ENCODE measurements at places on chromosomes 11 and 22. TPM values are rescaled to one million over a fixed set of nuclear protein-coding genes. Genes with fewer than 3 reads are reported as not detected.
A peak's percentile ranks its signal among the peaks of the same experiment; 100 is the strongest.

GRCh38 chr11:108973402-108974162 lies 308.7 kb downstream of the DDX10 start:
- H3K27ac ChIP-seq, result no peak overlapping the region
- H3K4me1 ChIP-seq, result no peaks in the 10 kb centered on the region
- H3K27me3 ChIP-seq, result no peaks in the 10 kb centered on the region
- no peak overlapping the region for H3K4me3 ChIP-seq
- no peak for DNase-seq

GRCh38 chr11:60363542-60364470 lies 14.5 kb upstream of the MS4A7 start:
- DNase-seq, result peak; percentile 83
- no peaks in the 10 kb centered on the region for H3K4me1 ChIP-seq
- no peak overlapping the region for H3K4me3 ChIP-seq
- no peak overlapping the region for H3K27ac ChIP-seq
- H3K27me3 ChIP-seq, result no peaks in the 10 kb centered on the region

DNA sequence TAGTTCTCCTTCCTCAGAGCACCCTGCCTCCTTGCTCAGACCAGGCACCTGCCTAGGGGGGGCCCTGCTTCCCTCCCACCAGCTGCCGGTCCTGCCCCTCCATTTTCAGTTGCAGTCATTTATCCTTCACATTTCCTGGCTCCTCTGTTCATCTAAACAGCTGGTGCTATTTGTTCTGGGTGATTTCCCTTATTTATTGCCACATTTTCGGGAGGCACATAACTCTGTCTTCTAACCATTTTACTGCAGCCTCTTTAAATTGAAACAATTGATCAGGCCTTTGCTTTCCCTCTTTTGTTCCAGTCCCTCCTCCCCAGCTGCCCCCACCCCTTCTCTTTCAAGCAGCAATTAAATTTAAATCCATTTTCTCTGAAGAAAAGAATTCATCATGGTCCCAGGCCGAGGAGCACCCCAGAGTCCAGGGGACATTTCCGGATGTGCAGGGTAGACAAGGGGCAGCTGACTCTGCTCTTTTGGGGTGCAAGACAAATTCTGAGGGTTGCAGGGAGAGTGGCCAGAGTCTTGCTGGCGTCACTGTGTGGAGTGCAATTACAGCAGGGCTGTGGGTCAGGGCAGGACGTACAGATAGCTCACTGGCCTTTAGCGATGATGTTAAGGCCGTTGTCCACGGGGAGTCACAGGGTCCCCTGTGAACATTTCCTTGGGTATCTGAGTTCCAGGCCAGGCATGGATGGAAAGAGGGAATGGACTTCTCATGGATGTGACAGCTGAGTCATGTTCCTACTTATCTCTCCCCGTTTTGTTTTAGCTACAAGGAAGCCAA lies 476.4 kb downstream of the TBC1D22A start:
- no peaks in the 10 kb centered on the region for H3K4me1 ChIP-seq
- H3K36me3 ChIP-seq, result no peaks in the 10 kb centered on the region
- peak; percentile 53 for DNase-seq

DNA sequence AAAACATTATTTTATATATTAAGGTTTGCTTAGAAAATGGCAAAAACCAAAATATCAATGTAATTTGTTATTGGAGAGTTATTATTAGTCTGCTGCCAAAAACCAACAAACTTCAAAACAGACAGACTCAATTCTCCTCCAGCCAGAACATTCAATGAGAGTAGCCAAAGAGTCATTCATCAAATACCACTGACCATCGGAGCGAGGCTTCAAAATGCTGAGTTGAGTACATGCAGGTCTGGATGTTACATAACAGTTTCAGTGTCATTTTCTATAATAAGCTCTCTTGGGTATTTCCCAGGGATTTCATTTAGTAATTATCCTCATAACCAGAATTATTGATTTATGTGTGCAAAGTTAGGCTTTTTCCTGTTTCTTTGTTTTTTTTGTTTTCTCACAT lies 42.6 kb downstream of the CHST1 start:
- no peak for DNase-seq
- H3K27me3 ChIP-seq, result no peaks in the 10 kb centered on the region
- no peak overlapping the region for H3K4me3 ChIP-seq
- no peaks in the 10 kb centered on the region for H3K4me1 ChIP-seq
- no peak overlapping the region for H3K27ac ChIP-seq

DNA sequence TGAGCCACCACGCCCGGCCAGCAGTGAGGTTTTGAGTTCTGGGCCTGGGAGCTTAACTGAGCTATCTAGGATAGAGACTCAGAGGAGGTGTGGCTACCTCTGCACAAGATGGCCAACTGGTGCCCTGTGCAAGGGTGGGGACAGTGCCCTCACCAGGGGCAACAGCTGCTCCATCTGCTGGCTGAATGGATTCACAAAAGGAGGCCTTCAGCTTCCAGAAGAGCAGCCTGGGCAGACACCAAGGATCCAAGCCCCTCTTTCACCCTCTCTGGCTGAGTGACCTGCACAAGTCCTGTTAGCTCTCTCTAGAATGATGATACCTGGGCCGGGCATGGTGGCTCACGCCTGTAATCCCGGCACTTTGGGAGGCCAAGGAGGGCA lies 33.5 kb upstream of the BAIAP2L2 start:
- no peak overlapping the region for H3K4me3 ChIP-seq
- no peak overlapping the region for H3K27ac ChIP-seq
- peaks cover 5% of the 10 kb centered on the region for H3K4me1 ChIP-seq

- H3K27ac ChIP-seq, result peak overlapping the region; percentile 47
- no peaks in the 10 kb centered on the region for H3K36me3 ChIP-seq
- no peaks in the 10 kb centered on the region for H3K27me3 ChIP-seq
- no peak overlapping the region for H3K4me3 ChIP-seq
- no peak for DNase-seq
Measured at GRCh38 chr11:342328-342727, 21.7 kb upstream of the IFITM3 start.

C11orf97 gene
- not detected for total RNA-seq

DNA sequence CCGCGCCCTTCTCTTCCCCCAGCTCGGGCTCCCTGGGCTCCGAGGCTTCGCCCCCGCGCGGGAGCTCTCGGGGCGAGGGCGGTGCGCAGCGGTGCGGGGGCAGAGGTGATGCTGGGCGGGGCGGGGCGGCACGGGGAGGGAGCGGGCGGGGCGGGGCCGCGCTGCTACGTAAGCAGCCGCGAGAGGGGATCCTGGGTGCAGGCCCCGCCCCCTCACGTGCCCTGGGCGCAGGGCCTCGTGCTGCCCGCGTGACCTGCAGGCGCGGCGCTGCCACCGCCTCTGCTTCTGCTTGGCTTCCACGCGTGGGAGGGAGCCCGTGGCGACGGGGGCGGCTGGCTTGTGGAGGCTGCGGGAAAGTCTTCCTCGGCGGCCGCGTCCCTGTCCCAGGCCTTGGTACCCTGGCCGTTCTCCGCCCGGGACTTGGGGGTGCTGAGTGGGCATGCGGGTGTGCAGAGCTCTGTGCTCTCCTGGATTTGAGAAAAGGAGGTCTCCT lies 132.6 kb upstream of the HSD17B12 start:
- H3K27me3 ChIP-seq, result peaks cover 2% of the 10 kb centered on the region
- no peak overlapping the region for H3K27ac ChIP-seq
- DNase-seq, result peak; percentile 38
- no peaks in the 10 kb centered on the region for H3K4me1 ChIP-seq
- H3K4me3 ChIP-seq, result no peak overlapping the region
- no peaks in the 10 kb centered on the region for H3K36me3 ChIP-seq

DNA sequence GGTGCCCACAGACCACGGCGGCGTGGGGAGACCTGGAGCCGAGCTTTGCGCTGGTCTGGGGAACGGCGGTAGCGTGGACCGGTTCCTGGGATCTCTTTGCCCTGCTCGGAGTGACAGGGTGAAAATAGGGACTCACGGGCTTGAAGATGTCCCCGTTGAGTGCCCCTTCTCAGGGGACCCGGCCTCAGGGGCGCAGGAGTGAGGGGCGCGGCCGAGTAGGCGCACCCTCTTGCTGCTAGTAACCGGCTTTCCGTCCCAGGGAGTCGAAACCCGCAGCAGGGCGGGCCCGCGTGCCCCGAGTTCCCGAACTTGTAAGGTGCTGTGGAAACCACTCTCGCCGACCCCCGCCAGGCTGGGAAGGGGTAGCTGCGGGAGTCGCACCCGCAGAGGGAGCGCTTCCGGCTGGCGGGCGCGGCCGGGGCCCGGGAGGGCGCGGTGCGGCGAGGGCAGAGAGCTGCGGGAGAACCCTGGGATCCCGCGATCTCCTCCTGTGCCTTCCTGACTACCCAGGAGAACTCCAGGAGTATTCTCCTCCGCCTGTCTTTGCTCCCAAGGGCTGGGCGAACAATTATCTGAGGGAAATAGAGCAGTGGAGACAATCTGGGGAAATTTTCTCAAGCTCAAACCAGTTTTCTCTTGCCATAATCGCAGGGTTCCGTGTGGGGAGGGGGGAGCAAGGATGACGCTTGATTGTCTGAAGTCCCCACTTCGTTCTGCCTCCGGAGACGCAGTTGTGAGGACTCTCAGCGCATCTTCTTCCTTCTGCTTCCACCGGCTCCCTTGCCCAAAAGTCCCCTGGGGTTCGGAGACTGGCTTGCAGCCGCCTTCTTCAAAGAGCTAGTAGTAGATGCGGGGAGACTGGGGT lies 666 bp downstream of the NELL1 start:
- no peak for DNase-seq
- H3K4me3 ChIP-seq, result peak overlapping the region; percentile 20
- no peaks in the 10 kb centered on the region for H3K36me3 ChIP-seq
- peaks cover 6% of the 10 kb centered on the region for H3K4me1 ChIP-seq
- no peak overlapping the region for H3K27ac ChIP-seq

MSANTD4 gene
- 18.0 TPM for total RNA-seq

GRCh38 chr22:50452649-50453048 lies 22.2 kb downstream of the SBF1 start:
- H3K4me3 ChIP-seq, result no peak overlapping the region
- H3K4me1 ChIP-seq, result no peaks in the 10 kb centered on the region
- H3K27ac ChIP-seq, result no peak overlapping the region
- no peaks in the 10 kb centered on the region for H3K27me3 ChIP-seq
- H3K36me3 ChIP-seq, result peaks cover 11% of the 10 kb centered on the region
- DNase-seq, result no peak

- H3K4me1 ChIP-seq, result peaks cover 7% of the 10 kb centered on the region
- H3K36me3 ChIP-seq, result no peaks in the 10 kb centered on the region
- no peaks in the 10 kb centered on the region for H3K27me3 ChIP-seq
- no peak for DNase-seq
- peak overlapping the region; percentile 71 for H3K27ac ChIP-seq
Measured at GRCh38 chr22:42270176-42270509, 310 bp downstream of the TCF20 start.

- no peak overlapping the region for H3K27ac ChIP-seq
- no peak for DNase-seq
- no peaks in the 10 kb centered on the region for H3K36me3 ChIP-seq
Measured at GRCh38 chr11:3119141-3119821, 45.8 kb downstream of the OSBPL5 start.

DNA sequence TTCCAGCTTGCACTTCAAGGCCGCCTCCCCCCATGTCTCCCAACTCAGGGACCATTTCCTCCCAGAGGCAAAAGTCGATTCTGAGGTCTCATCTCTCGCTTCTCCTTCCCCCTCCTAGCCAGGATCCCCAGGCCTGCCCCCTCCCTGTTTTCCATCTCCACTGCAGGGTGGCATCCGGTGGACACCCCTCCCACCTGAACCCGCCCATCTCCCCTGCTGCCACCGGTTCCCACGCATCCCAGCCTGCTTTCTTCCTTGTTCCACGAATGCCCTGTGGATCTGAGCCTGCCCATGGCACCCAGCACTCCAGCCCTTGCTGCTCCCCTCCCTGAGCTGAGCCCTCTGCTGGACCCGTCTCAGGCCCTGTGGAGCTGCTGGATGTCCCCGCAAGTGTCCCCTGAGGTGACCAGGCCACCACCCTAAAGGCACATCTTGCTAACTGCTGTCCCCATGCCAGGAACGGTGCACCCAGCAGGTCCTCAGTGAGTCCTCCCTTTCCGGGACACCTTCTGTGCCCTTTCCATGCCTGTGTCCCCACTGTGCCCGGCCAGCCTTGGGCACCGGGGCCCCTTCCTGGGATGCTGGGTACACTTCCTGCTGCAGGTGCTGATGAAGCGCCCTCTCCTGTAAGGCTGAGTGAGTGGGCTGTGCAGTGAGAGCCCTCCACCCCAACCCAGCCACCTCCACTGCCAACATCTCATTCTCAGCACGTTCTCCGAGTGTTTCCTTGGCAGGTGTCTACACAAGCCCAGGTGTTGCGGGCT lies 936 bp downstream of the IL17REL start:
- no peak overlapping the region for H3K27ac ChIP-seq
- peaks cover 13% of the 10 kb centered on the region for H3K27me3 ChIP-seq
- H3K4me1 ChIP-seq, result no peaks in the 10 kb centered on the region

SLC22A9 gene
- total RNA-seq, result not detected

ANO1 gene
- total RNA-seq, result 15.1 TPM

IFT27 gene
- total RNA-seq, result 33.1 TPM

DNA sequence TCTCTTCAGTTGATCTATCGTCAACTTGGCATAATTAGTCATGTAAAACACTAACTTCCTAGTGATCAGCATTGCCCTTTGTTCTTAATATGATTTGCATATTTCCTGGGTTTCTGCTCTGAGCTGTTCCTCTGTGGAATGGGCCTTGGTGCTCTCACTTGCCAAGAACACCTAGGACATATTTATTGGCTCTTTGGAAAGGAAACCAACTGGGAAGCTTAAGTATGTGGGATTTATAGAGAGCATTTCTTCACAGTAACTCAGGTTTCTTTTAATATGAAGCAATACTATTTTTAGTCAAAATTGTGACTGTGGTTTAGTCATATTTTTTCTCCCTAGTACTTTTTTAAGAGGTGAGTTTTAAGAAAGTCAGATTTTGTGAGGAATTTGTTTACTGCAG lies 28.8 kb downstream of the FAT3 start:
- H3K27ac ChIP-seq, result no peak overlapping the region
- no peaks in the 10 kb centered on the region for H3K36me3 ChIP-seq
- no peak for DNase-seq
- no peak overlapping the region for H3K4me3 ChIP-seq
- no peaks in the 10 kb centered on the region for H3K27me3 ChIP-seq

GRCh38 chr11:7872890-7873289 lies 58.2 kb downstream of the OR10A6 start:
- H3K27ac ChIP-seq, result no peak overlapping the region
- no peaks in the 10 kb centered on the region for H3K4me1 ChIP-seq
- no peak for DNase-seq

OR5D16 gene
- not detected for total RNA-seq

GRCh38 chr11:65286686-65287085 lies 24.9 kb downstream of the POLA2 start:
- DNase-seq, result no peak
- peaks cover 8% of the 10 kb centered on the region for H3K36me3 ChIP-seq
- peaks cover 7% of the 10 kb centered on the region for H3K4me1 ChIP-seq
- no peak overlapping the region for H3K27ac ChIP-seq

FADS3 gene
- 58.2 TPM for total RNA-seq

GRCh38 chr11:77208535-77208934 lies 80.5 kb downstream of the MYO7A start:
- no peaks in the 10 kb centered on the region for H3K36me3 ChIP-seq
- H3K27me3 ChIP-seq, result no peaks in the 10 kb centered on the region
- no peaks in the 10 kb centered on the region for H3K4me1 ChIP-seq
- H3K4me3 ChIP-seq, result no peak overlapping the region

AP5B1 gene
- total RNA-seq, result 18.3 TPM

GRCh38 chr11:3225159-3225758 lies 6.6 kb upstream of the MRGPRG start:
- no peaks in the 10 kb centered on the region for H3K27me3 ChIP-seq
- H3K36me3 ChIP-seq, result no peaks in the 10 kb centered on the region
- H3K4me3 ChIP-seq, result no peak overlapping the region
- H3K4me1 ChIP-seq, result no peaks in the 10 kb centered on the region
- peak; percentile 47 for DNase-seq

- no peak overlapping the region for H3K4me3 ChIP-seq
- H3K4me1 ChIP-seq, result no peaks in the 10 kb centered on the region
- DNase-seq, result no peak
- H3K36me3 ChIP-seq, result no peaks in the 10 kb centered on the region
- H3K27ac ChIP-seq, result no peak overlapping the region
Measured at GRCh38 chr22:48396091-48396784, 1431.4 kb downstream of the BRD1 start.
